ENCODE measurements at places on chromosomes 13 and 19.

DNA sequence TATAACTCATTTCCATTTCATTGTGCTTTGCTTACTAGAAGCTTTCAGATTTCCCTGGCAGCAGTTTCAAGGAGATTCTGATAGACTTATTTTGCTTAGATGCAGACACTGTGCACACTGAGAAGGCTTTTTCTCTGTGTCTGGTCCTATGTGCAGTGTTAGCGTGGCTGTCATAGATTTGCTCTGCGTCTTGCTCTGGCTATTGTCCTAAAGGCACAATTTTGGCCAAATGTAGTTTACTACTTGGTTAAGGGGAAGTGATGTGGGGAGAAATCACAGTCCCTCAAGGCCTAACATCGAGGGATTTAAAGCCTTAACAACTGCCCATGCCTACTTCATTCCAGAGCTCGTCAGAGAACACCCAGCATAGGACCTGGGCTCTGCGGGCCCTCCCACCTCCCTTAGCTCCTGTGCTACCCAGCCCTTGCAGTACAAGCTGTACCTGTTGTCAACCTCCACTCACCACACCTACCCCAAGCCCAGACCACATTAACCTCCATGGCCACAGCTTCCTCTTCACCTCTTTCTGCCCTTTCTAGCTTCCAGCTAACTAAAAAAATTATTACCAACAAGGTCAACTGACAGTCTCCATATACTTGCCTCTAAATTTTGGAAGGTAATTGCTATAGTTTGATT lies 38.9 kb upstream of the KATNAL1 start:
- no peak for DNase-seq

- DNase-seq, result no peak
Measured at GRCh38 chr19:7258041-7258839, 36.0 kb downstream of the INSR start.

DNA sequence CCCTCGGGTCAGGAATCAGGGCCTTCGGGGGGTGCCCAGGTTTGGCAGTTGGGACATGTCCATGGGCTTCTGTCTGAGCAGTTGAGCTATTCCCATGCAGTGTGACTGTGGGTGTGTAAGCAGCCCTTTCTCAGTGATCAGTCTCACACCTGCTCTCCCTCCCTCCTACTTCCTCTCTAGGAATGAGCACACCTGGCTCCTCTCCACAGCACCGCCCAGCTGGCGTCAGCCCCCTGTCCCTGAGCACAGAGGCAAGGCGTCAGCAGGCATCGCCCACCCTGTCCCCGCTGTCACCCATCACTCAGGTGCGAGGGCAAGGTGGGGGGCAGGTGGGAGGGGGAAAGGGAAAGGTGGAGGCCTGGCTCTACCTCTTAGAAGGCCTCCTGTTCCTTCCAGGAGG lies 25.9 kb downstream of the COMP start:
- DNase-seq, result no peak

DNA sequence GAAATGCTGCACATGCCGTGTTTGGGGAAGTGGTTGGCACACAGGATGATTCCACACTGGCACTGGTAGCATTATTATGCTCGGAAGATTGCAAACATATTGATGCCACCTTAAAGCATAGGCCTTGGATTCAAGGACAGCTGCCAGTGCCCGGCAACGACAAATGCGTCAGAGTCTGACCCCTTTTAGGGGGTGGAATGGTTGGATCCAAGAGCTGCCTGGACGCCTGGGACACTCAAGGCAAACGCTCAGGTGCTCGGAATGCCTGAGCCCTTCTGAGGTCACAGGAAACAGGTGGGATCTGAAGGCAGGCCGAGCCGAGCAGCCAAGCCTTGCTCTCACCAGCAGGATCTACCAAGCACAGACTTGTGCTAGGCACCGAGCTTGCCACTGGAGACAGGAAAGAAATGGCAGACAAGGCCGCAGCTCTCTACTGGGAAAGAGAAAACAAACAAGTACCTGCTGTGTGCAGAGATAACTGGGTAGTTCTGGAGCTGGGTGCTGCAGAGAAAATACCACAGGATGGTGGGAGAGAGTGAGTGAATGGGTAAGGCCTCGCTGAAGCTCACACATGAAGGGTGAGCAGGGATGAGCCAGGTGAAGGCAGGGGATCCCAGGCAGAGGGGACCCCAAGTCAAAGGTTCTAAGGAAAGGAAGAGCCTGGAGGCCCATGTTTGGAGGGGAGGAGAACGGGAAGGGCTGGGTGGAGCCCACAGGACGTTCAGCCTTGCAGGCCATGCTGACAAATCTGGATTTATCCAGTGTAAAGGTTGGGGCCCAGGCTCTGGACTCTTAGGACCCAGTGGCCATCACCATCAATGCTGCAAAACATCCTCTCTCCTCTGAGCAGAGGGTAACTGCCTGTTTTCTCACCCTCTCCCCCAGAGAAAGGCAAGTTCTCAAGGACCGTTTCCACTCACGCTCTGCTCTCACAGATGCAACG lies 9.2 kb downstream of the RANBP3 start:
- DNase-seq, result no peak

- DNase-seq, result no peak
Measured at GRCh38 chr13:33224686-33225085, 60.9 kb downstream of the STARD13 start.

DNA sequence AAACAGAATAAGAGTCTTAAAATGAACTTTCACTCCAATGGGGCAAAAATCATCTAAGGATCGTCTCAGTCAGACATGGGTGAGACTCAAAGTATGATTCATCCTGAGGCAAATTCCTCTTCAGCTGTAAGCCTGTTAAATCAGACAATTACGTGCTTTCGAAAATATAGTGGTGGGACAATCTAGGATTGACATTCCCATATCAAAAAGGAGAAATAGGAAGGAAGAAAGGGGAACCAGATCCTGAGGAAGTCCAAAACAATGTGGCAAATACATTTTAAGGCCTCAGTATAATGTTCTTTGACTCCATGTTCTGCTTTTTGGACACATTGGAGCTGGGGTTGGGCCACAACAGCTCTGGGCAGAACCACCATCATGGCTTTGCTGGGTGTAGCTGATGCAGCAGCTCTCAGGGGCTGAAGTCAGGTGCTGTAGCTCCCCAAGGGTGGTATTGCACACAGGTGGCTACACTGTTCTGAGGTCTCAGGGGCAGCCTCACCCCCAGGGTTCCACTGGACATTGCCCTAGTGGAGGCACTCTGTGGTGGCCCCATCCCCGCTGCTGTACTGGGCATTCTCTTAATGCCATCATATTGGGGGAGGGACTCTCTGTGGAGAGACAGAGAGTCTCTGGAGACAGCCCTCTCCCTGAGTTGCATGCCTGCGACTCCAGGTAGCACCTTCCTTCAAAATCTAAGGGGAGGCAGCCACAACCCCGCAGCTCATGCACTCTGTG lies 5.7 kb upstream of the FPR3 start:
- DNase-seq, result no peak

GRCh38 chr13:64272681-64273080 lies 2857.0 kb upstream of the PCDH20 start:
- DNase-seq, result no peak

DNA sequence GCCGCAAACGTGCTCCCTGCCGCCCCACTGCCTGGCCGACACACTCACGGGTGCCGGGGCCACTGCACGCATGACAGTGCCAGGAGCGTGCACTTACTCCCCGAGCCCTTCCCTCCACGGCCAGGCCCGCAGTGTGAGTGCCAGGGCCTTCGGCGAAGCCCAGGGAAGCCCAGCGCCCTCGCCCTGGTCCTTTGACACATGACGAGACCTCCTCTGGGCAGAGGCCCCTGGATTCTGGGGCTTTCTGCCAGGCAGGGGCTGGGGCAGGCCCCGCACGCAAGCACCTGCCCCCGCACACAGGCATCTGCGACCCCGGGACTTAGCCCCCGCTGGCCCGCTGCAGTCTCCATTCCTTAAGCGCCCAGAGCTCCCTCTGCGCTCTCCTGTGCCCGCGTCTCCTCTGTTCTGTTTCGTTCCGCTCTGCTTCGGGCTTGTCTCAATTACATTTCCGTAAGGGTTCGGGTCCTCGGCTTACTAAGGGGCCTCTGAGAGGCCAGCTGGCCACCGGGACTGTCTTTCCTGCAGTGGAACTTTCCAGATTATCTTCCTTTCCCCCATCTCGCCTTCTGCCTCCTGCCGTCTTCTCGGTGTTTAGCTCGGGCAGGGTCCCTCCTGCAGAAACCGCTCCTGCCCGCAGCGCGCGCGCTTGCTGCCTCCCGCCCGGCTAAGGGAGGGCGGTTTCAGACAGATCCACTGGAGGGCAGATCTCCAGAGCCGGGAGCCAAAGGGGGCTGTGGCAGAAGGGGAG lies 98.8 kb downstream of the ING1 start:
- DNase-seq, result no peak

GRCh38 chr13:32850316-32851052 lies 165.7 kb upstream of the KL start:
- DNase-seq, result peak; percentile 33

- no peak for DNase-seq
Measured at GRCh38 chr13:66224663-66225062, 1005.5 kb downstream of the PCDH9 start.

- no peak for DNase-seq
Measured at GRCh38 chr13:20142927-20143480, 17.8 kb downstream of the GJA3 start.

DNA sequence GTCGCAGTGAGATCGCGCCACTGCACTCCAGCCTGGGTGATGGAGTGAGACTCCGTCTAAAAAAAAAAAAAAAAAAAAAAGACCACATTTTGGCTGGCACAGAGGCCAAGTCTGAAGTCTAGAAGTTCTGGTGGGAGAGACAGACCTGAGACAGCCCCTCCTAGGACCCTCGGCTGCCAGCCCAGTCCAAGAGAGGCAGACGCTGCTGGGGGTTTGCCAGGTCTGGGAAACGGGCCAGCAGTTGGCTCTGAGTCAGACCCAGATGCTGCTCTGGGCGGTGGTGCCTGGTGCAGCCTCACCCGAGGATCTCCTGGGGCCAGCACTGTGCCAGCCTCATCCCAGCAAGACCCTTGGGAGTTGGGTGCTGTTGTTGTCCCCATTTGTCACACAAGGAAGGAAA lies 5.8 kb downstream of the FCHO1 start:
- DNase-seq, result no peak

GRCh38 chr19:6531956-6532243 lies 1.1 kb downstream of the TNFSF9 start:
- DNase-seq, result no peak

GRCh38 chr13:43544631-43545030 lies 242.1 kb downstream of the ENOX1 start:
- no peak for DNase-seq

DNA sequence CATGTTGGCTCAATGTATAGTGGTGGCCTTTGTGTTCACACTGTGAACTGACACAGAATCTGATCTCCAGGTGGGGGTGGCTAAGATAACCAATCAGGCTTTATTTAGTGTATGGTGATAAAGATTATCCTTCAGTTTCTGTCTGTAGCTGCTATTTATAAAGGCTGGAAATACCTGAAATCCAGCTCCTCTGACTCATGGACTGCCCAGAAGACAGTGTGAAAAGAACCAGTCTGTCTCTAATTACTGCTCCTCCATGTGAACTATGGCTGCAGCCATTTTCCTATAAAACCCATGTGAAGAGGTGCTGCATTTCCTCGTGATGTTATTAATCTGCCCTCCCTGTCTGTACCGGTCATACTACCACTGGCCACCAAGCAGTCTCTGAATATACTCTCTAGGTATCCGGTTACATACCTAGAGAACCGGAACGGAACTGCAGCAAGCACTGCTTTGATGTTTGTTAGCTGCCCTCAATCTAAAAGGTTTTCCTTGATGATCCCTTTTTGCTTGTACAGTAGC lies 238.0 kb downstream of the LHFPL6 start:
- peak; percentile 29 for DNase-seq

GRCh38 chr19:18992696-18993095 lies 40.6 kb downstream of the SUGP2 start:
- no peak for DNase-seq

GRCh38 chr19:48183356-48183755 lies 12.9 kb downstream of the ZSWIM9 start:
- DNase-seq, result no peak

DNA sequence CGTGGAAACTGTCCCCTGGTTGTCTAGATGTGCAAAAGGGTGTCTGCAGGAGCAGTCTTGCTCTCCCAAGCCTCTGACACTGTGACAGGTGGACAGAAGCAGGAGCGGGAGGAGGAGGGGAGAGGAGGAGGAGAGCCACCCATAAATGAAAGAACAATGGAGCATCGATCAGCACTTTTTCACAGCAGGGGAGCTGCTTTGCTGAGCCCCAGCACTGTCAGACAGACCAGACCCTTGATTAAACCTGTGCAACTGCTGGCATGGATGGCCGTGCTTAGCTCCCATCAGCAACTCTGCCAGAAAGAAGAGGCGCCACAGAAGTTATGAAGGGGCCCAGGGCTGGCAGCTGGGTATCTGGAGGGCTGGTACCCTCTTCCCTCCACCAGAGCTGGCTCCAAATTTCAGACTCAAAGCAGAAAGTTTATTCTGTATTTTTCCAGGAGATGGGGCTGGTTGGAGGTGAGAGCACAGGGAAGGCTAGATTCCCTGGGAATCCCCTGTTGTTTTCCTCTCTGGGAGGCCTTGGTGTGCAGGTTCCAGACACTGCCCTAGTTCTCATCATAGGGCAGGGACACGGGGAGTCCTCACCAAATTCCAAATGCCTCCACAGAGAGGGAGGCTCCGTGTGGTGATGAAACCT lies 1192.2 kb downstream of the UQCRFS1 start:
- DNase-seq, result no peak

DNA sequence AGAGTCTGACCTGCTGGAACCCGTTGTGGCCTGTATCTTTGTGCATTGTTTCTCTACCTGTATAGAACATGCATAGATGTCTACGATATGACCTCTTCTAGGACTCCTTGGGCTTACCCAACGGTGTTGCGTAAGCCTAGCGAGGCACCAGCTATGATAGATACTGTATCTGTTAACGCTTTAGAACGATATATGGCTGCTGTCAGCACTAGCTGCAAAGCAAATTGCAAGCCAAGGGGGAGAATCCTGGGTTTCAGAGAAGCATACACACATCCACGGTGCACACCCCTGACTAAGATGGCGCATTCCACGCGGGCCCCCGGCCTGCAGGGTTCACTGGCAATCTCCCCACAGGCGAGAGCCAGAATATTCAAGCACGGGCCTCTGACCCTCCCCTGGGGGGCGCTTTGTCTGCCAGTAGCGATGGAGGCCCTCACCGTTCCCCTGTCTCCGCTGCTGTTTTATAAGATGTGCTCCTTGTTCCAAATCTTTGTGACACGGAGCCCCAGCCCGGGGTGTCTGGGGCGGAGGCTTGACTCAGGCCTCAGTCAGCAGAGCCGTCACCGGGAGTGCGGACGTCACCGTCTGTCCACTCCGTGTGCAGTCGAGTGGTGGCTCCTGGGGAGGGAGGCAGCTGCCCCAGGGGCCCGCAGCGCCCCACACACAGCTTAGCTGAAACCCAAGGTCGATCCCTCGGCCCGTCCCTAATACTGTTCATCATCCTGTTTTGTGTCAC lies 12.9 kb upstream of the RPS15 start:
- peak; percentile 40 for DNase-seq

GRCh38 chr13:77740931-77741596 lies 43.6 kb downstream of the SLAIN1 start:
- DNase-seq, result no peak

GRCh38 chr13:113901642-113902041 lies 37.8 kb upstream of the GAS6 start:
- no peak for DNase-seq

Measured in fibroblast of skin of left quadriceps (primary cell).